ENCODE measurements at places on chromosomes 2 and 18.

DNA sequence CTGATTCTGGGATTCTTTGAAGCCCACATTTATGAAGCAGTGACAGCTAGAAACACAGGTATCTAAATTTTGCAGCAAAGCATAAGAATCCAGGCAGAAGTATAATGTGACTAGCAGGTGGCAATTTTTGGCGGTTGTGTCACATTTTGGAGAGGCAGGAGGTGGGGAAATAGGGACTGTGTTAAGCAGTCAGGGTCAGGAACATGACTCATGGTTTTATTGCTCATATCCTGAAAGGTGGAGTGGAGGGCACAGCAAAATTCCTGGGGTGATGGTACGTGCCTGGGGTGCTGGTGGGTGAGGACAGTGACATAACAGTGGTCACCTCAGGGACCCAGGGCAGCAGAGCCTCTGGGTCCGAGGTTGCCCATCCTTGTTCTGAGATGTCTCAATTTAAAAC, 63.5 kb upstream of the TTN start:
- DNase-seq = no peak

- DNase-seq = no peak
Observed at GRCh38 chr2:160510617-160511016, 17.0 kb upstream of the RBMS1 start.

GRCh38 chr2:98299211-98299905, 46.9 kb upstream of the CNGA3 start:
- DNase-seq = no peak

GRCh38 chr2:11239666-11240462, 84.6 kb downstream of the SLC66A3 start:
- DNase-seq = no peak

DNA sequence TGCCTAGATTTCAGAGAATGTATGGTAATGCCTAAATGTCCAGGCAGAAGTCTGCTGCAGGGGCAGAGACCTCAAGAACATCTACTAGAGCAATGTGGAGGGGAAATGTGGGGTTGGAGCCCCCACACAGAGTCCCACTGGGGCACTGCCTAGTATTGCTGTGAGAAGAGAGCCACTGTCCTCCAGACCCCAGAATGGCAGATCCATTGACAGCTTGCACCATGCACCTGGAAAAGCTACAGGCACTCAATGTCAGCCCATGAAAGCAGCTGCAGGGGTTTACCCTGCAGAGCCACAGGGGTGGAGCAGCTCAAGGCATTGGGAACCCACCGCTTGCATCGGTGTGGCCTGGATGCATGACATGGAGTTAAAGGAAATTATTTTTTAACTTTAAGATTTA, 314.1 kb downstream of the CYRIA start:
- no peak for DNase-seq

GRCh38 chr18:69626171-69626570, 225.5 kb downstream of the DOK6 start:
- DNase-seq = no peak

- no peak for DNase-seq
Observed at GRCh38 chr2:72423756-72424155, 276.1 kb upstream of the CYP26B1 start.

- DNase-seq = no peak
Observed at GRCh38 chr2:2575870-2576386, 244.9 kb upstream of the MYT1L start.

DNA sequence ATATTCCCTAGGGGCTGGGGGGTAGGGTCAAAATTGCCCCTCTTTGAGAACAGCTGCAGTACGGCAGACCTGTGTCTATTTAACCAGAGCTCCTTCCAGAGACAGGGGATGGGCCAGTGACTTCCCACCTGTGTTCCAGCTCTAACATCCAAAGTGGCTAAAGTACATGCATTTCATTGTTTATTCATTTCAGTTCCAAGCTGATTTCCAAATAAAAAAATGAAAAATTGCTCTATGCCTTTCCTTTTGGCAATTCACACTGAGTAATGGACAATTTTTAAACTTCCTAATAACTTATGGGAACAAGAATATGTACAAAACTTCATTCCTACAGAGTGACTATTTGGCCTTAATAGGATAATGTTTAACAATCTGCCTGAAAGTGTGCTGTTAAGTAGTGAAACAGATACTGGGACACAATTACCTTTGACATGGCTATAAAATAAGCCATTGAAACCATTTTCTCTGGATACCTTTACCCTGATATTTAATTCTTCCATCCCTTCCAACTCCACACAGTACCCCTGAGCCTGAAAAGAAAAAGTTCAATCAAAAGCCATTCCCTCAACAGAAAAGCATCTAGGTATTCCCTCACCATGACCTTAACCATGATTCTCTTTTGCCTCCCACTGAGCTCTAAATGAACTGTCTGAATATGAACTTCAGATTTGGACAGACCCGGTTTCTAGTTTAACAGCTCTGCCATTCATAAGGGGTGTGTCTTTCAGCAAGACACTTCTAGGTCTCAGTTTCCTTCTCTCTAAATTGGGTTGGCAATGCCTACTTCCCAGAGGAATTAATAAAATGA, 73.1 kb downstream of the RDH14 start:
- no peak for DNase-seq

- no peak for DNase-seq
Observed at GRCh38 chr2:221999717-222000116, 299.1 kb downstream of the PAX3 start.

- DNase-seq = no peak
Observed at GRCh38 chr2:24710806-24711205, 82.4 kb downstream of the PTRHD1 start.

GRCh38 chr2:181723731-181724130, 43.4 kb upstream of the NEUROD1 start:
- no peak for DNase-seq

Data from erythroblast (primary cell).